ENCODE measurements at places on chromosomes 6 and 20.
A peak's percentile ranks its signal among the peaks of the same experiment; 100 is the strongest.

DNA sequence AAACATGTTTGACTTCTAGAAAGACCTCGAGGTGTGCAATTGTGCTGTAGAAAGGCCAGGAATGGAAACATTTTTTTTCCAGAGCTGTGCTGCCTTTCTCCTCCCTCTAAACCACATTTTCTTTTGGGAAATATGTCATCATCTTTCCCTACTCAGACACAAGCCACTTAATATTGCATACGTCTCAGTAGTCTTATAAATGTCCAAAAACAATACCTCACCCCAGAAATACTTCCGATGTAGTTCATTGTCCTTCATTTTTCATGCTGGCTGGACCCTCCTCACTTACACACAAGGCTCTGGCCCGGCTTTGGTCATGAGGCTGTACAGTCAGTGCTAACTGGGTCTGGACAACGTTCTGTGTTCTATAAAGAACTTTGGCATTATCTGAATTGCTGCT, 126.4 kb downstream of the SCML4 start:
- no peak for DNase-seq

DNA sequence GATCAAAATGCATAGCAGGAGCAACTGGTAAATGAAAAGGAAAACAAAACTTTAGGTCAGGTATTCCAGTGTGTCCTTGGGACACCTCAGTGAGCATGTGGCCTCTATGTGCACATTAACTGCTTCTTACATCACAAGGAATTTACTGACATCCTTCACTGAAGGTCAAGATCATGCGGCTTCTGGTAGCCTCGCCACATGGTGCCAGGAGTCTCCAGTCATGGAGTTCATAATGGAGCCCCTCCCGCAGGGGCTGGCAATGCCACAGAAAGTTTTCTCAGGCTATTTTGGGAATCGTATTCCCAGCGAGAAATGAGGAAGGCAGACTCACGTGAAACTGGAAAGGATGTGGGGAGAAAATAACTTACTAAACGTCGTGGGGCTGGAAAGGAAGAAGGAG, 19.7 kb upstream of the SLC22A3 start:
- DNase-seq, result no peak

DNA sequence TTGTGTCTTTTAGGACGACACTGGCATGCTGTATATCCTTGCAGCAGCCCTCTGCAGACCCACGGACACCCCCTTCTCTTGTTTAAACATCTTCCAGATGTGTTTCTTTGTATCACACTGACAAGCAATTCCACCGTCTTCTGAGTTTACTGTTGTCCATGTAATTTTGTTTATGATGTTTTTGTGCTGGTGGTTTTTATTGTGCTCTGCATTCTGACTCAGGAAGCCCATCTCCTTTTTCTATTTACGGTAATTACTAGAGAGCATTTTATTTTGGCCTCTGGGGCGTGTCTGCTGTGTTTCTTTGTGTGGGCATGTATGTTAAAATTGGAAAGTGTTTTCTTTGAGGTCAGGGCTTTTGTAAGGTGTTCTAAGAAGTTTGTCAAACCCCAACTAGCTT, 111.9 kb downstream of the JARID2 start:
- no peak for DNase-seq

DNA sequence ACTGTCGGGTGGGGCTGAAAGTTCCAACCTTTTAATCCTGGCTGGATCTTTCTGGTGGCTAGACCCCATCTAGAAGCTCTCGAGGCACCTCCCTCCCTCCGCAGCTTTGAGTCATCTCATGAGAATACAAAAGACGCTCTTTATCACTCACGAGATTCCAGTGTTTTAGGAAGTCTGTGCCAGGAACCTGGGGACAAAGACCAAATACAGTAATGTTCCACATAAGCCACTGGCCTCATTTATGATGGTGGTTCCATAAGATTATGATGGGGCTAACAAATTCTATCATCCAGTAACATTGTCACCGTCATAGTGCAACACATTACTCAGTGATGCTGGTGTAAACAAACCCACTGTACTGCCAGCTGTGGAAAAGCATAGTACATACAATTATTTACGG, 48.7 kb downstream of the NCOA7 start:
- no peak for DNase-seq

GRCh38 chr6:46521464-46521971, 30.3 kb upstream of the RCAN2 start:
- DNase-seq, result no peak

DNA sequence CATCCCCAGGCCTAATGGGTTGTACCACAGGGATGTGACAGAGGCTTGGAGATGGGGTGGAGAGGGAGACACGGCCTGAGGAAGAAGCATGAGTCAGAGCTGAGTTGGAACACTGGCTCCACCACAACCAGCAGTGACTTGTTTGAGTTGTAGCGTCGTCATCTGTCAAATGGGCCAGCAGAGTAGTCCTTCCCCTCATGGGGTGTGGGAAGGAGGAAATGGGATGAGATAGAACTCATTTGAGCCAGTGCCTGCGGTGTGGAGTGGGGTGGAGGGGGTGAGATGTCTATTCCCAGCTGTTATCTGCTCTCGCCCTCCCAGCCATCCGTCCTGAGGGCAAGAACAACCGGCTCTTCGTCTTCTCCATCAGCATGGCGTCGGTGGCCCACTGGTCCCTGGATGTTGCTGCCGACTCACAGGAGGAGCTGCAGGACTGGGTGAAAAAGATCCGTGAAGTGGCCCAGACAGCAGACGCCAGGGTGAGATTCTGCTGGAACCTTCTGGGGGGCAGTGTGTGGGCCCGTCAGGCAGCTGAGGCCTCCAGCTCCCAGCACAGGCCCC, 32.5 kb downstream of the PLCG1 start:
- DNase-seq, result no peak

- no peak for DNase-seq
These were observed 34.4 kb downstream of the DSE start for GRCh38 chr6:116405138-116405537.

DNA sequence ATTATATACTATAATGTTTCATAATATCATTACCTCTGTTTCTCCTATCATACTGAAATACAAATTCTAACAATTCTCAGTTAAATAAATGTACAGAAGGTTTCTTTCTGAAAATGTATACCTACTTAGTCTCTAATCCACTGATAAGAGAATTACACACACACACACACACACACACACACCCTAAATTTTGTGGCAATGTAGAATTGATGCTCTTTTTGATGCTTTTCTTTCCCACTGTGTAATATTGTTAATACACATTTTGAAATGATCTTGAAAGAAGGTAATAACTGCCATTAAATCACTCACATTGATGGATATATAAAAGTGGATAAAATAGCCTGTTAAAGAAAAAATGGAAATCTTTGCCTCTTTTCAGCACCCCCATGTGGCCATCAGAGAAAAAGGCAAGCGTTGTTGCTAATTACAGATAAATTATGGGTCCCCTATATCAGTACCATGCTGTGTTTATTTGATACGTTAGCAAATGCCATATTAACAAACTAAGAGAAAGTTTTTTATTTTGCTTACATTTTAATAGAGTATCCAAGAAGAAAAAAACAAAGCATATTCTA, 76.6 kb upstream of the VGLL2 start:
- DNase-seq, result no peak

- DNase-seq, result peak; percentile 86
These were observed 44.0 kb upstream of the MARCKS start for GRCh38 chr6:113813142-113813541.

- DNase-seq, result no peak
These were observed 265.6 kb downstream of the SMOC2 start for GRCh38 chr6:168706471-168707177.

DNA sequence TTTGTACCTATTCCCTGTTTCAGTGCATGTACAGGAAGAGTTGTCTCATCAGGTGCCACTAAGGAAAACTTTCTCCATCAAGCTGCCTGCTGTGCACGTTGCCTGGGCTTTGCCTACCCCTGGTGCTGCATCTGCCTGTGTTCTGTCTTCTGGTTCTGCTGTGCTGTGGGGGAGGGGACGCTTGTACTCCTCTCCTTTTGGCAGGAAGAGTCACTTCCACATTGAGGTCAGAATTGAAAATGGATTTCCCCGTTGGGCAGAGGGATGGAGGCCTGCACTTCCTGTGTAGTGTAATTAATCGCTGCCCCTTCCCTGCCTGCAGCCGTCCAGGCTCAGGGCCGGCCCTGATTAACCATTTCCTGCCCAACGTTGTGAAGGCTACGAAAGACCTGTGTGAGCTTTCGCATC, 153.3 kb downstream of the SCML4 start:
- DNase-seq, result no peak

DNA sequence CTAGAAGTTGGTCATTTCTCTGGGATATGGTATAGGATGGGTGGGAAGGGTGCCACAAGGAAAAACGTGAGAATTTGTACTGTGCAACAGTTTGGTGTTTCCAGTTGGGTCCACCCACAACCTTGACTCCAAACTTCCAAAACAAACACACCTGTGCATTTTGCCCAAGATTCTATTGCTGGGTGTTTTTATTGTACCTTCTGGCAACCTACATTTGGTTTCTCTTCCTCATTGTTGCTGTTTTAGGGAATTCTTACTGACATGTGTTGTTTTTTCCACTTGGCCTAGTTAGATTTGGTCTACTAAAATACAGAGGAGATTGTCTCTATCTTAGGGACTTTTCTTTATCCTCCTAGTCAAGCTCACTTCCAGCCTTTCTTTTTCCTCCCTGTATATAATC, 16.7 kb downstream of the TULP4 start:
- no peak for DNase-seq

DNA sequence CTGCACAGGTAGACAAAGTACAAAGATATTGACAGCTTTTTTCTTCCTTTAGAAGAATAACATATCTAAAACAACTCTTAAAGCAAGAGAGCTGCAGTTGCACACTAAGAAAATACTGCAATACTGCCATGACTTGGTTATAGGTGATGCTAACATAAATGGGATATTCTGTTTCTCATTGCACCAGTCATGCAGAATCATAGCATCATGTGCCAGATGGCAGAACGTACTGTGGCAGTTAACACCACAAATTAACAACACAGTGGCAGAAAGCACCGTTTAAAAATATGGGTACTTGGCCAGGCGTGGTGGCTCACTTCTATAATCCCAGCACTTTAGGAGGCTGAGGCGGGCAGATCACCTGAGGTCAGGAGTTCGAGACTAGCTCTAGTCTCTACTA, 7.4 kb downstream of the ASXL1 start:
- no peak for DNase-seq

DNA sequence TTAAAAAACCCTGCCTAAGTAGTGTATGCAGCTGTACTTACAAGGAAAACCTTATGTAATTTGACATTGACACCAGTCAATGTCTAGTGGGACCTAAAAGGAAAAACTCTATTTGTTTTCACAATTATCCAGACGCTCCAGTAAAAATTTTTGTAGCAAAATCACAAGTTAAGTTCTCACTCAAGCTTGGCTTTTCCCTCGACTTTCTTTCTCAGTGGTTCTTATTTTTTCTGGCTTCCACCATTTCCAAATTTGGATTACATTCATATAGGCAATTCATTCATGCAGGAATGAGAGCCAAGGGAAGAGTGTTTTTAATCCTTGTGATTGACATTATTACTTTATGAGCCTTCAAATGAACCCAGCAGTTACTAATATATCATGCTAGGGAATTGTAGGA, 66.0 kb upstream of the ADGRG6 start:
- DNase-seq, result no peak

DNA sequence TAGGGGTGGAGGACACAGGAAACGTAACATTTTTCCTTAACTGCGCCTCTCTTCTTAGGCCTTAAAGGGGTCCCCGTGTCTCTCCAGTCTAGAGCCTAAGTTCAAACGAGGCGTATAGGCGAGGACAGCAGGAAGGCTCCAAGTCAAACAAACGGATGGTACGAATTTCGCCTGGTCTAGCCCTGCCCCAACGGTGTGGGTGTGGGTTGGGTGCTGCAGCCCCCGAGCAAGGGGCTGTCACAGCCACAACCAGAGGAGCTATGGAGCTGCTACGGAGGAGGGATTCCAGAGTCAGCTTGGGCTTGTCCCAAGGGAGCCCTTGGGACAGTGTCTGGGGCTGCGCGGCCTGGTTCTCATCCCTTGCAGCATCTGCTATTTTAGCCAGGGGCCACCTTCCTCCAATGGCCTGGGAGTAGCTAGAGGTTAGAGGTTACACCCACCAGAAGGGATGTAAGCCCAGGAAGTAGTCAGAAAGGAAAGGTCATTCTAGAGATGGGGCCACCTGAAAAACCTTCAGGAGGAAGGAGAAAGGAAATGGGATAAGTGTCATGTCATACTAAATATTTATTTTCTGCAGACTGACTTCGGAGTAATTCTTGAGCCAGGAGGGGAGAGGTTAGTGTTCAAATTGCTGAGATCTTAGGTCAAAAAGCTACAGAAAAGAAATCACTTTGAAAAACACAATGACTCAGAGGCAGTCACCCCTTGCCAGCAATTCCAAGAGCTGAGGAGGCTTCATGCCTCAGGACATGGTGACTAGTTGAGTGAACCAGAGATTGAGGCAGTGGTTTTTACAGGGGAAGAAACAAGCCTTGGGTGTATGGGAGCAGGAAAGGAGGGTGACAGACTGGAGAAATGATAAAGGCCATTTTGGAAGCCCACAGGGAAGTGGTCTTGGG, 21.7 kb downstream of the VPS52 start:
- no peak for DNase-seq

GRCh38 chr6:21375151-21376116, 218.1 kb upstream of the SOX4 start:
- no peak for DNase-seq

DNA sequence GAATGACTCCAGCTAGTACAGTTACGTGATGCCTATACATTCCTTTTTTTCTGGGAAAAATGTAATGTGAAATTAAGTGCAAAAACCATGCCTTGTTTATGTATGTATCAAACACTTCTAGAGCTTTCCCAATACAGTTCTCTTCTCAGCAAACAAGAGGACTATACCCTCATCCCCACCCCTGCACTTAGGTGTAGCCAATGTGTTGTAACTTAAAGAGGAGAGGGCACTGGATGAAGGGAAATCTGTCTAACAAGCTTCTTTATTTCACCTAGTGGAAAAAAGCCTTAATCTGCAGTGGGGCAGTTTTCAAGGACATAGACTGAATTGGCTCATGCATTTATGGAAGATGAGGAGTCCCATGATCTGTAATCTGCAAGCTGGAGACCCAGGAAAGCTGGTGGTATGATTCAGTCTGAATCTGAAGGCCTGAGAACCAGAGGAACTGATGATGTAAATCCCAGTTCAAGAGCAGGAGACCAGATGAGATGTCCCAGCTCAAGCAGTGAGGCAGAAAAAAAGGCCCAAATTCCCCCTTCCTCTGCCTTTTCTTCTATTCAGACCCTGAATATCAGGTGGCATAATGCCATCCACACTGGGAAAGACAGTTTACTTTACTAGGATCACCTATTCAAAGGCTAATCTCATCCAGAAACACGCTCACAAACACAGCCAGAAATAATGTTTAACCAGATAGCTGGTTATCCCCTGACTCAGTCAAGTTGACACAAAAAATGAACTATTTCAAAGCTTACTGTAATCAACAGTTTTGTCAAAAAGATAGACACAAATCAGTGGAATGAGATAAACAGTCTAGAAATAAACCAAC, 25.8 kb upstream of the SLC17A3 start:
- no peak for DNase-seq

GRCh38 chr20:17857639-17858449, 110.8 kb downstream of the SNX5 start:
- DNase-seq, result no peak

All from fibroblast of skin of left biceps (primary cell).